Breast epithelium (tissue), 4 donors: ENCODE measurements at places on chromosomes 2 and 18. TPM values are rescaled to one million over a fixed set of nuclear protein-coding genes. Genes with fewer than 3 reads are reported as not detected.

The NAT8 gene
- total RNA-seq, result not detected

DNA sequence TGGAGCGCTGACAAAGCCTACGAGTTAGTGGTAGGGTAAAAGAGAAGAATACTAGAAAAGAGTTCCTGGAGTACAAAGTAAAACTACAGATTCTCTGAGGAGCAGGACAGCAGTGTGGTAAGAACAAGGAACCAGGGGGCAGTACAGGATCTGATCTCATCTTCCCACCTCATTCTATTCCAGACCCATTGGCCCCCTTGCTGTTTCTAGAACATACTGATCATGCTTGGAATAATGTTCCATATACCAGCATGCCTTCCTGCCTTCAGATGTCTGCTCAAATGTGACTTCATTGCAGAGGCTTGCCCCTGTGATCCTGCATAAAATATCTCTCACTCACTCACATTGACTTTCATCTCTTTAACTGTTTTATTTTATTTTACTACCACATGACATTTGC lies 19.3 kb downstream of the MSGN1 start:
- H3K4me3 ChIP-seq, result no peak overlapping the region
- DNase-seq, result no peak
- no peaks in the 10 kb centered on the region for H3K27me3 ChIP-seq

GRCh38 chr2:238891457-238892203 lies 43.7 kb downstream of the TWIST2 start:
- H3K36me3 ChIP-seq, result no peaks in the 10 kb centered on the region
- no peak overlapping the region for H3K4me3 ChIP-seq
- H3K27ac ChIP-seq, result no peak overlapping the region
- DNase-seq, result no peak

DNA sequence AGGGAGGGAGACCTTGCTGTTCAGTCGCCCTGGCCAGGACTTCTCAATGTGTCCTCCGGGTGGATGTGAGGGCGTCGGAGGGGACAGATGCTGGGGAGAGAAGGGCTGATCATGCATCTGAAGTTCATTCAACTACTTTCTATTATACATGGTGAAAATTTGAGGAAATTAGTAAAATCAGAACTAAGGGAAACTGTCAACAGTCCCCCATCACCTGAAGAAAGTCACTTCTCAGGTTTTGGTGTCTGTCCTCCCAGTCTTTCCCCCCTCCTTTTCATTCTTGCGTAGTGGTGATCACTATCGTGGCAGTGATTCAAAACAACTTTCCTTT lies 17.4 kb upstream of the ACKR3 start:
- no peaks in the 10 kb centered on the region for H3K27me3 ChIP-seq
- H3K36me3 ChIP-seq, result no peaks in the 10 kb centered on the region
- no peak for DNase-seq
- H3K27ac ChIP-seq, result no peak overlapping the region

GRCh38 chr2:61471905-61472805 lies 1.3 kb upstream of the USP34 start:
- DNase-seq, result peak; percentile 28
- no peaks in the 10 kb centered on the region for H3K27me3 ChIP-seq
- H3K36me3 ChIP-seq, result no peaks in the 10 kb centered on the region
- no peaks in the 10 kb centered on the region for H3K4me1 ChIP-seq

DNA sequence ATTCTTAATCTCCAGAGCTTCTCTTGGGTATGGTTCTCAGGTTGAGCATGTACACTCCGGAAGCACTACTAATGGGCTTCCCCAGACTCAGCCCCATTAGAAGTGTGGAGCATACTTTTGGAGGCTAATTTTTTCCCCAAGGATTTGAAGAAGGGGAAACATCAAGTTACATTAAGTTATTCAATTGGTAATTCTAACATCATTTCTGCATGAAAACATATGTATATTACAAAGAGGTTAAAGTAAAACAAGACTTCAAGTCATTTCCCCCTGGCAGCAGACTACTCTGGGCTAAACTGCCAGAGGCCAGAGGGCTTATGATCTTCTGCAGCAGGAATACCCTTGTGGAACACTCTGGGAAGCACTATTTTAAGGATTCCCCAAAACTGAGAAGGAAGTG lies 227.7 kb upstream of the STK17B start:
- no peaks in the 10 kb centered on the region for H3K4me1 ChIP-seq
- H3K27ac ChIP-seq, result no peak overlapping the region
- no peaks in the 10 kb centered on the region for H3K27me3 ChIP-seq
- no peaks in the 10 kb centered on the region for H3K36me3 ChIP-seq
- no peak for DNase-seq

The GRP gene
- total RNA-seq, result 4.7 TPM

The ITGB6 gene
- total RNA-seq, result 0.16 TPM

DNA sequence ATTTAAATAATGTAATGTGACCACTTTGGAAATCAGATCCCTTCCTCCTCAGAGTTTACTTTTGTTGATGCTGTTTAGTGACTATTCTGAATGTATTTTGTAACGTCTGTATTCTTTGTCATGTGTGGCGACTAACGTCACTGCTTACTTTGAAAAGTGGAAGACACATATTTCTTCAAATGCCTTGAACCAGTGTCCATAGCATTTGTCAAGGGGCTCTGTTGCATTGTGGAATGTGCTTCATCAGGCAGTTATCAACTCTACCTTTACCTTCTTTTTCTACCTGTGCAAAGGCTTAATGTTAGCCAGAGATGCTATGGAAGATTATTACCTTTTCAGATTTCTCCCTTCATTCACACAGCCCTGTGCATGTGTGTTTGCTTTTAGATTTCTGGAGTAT lies 162.4 kb downstream of the ZNF407 start:
- no peak for DNase-seq
- H3K4me1 ChIP-seq, result no peaks in the 10 kb centered on the region
- no peaks in the 10 kb centered on the region for H3K36me3 ChIP-seq
- H3K27ac ChIP-seq, result no peak overlapping the region

DNA sequence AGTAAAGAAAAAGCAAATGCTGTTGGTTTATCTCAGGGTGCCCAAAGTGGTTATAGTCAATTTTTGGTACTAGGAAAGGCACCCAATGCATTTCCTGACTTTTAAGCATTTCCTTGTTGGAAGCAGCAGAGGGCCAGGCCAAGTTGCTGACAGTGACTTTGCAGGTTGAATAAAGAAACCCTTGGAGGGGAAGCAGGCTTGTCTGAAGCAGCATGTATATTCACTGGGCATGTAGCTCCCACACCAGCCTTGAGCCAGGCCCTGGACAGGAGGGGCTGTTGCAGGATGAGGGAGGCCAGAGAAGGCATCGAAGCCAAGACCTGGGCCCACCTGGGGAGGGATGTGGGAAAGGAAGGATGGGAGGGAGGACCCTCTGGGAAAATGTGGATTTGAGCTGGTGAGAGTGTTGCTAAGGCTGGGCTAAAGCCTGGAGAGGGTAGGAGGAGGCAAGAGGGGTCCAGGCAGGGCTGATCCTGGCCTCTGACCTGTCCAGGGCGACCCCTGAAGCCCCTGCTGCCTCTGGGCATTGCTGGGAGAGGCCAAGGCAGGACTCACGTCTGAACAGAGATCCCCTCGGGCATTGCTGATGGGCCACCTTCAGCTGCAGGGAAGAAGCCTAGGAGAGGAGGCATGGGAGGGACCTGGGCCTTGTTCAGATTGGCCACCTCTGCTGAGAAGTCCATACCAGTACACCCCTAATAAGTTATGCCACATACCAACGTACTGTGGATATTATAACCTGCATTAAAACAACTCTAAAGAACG lies 79.6 kb downstream of the STPG4 start:
- no peaks in the 10 kb centered on the region for H3K27me3 ChIP-seq
- H3K36me3 ChIP-seq, result no peaks in the 10 kb centered on the region
- no peak overlapping the region for H3K4me3 ChIP-seq
- H3K27ac ChIP-seq, result peak overlapping the region; percentile 94
- no peak for DNase-seq

DNA sequence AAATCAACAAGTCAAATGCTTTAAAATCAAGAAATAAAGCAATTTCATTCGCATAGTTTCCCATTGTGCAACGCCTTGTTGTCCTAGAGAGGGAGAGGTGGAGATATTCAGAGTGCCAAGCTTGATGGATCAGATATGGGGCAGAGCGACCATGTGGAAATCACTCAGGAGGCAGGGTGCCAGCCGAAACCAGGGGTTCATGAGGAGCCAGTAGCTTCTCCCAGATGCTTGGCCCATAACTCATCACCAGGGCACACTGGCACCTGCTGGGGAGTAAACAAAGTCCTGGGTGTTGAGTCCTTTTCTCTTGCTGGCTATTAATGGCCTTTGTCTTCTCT lies 53.0 kb upstream of the ASAP2 start:
- H3K36me3 ChIP-seq, result no peaks in the 10 kb centered on the region
- no peaks in the 10 kb centered on the region for H3K4me1 ChIP-seq
- peak; percentile 56 for DNase-seq
- H3K27me3 ChIP-seq, result no peaks in the 10 kb centered on the region

The TDRD15 gene
- total RNA-seq, result 0.59 TPM

The CRYGD gene
- not detected for total RNA-seq

DNA sequence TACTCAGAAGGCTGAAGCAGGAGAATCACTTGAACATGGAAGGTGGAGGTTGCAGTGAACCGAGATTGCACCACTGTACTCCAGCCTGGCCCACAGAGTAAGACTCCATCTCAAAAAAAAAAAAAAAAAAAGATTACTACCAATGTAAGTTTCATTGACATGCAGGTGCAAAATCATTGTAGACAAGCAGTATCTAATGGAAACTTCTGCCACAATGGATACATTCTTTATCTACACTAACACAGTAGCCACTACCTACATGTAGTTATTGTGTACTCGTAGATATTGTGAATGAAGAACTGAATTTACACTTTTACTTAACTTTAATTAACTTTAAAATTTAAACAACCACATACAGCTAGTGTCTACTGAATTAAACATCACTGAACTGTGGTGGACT lies 10.6 kb downstream of the PPP3R1 start:
- H3K4me3 ChIP-seq, result no peak overlapping the region
- no peak for DNase-seq
- H3K4me1 ChIP-seq, result no peaks in the 10 kb centered on the region
- no peaks in the 10 kb centered on the region for H3K27me3 ChIP-seq
- no peak overlapping the region for H3K27ac ChIP-seq

DNA sequence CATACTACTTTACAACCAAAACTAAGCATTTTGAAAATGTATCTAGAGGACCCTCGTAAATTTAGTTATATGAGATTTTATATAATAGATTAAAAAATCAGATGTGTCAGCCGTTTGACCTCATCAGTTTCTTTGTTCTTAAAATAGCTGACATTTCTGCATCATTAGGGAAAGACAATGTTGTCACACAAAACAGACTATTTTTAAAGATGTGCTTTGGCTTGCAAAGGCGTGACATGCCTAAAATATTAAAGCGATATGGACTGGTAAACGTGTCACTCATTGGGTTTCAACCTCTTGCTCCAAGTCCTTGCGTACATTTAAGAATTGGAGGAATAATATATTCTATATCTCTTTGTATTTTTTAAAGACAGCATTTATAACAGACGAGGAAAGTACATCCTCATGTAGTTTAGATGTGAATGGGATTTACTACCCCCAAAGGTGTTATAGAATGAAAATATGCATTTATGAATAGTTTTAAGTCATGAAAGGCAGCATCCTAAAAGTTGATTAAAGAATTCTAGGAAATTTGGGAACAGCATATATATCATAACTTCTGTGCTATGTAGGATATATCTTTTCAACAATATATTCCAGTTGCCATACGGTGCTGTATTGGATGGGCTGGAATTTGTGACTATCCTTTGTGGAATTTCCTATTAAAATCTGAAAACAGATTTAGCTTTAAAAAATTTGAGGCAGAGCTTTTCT lies 3.8 kb downstream of the MYL12A start:
- no peak overlapping the region for H3K4me3 ChIP-seq
- peaks cover 4% of the 10 kb centered on the region for H3K36me3 ChIP-seq
- peak overlapping the region; percentile 100 for H3K27ac ChIP-seq
- H3K27me3 ChIP-seq, result no peaks in the 10 kb centered on the region

- H3K27ac ChIP-seq, result no peak overlapping the region
- H3K4me3 ChIP-seq, result no peak overlapping the region
- no peaks in the 10 kb centered on the region for H3K27me3 ChIP-seq
- no peak for DNase-seq
These were observed 142.9 kb upstream of the FIGN start for GRCh38 chr2:163878718-163879117.

DNA sequence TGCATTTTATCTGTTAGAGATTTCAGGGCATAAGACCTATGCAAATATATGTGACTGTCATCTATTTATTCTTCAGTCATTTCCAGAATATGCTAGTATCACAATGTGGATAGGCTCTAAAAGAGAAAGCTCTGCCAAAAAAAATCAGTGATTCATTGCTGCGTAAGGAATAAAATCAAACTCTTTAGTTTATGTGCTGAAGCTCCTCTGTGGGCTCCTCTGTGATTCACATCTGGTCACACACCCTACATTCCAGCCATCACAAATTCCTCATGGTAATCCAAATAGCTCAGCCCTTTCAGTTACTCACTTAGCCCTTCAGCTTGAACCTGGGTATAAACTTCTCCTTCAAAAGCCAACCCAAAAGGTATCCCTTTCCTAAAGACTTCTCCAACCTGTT lies 21.4 kb downstream of the DLGAP1 start:
- H3K4me3 ChIP-seq, result no peak overlapping the region
- no peak for DNase-seq
- H3K36me3 ChIP-seq, result no peaks in the 10 kb centered on the region
- no peaks in the 10 kb centered on the region for H3K4me1 ChIP-seq

GRCh38 chr2:36486521-36487044 lies 111.4 kb downstream of the FEZ2 start:
- no peak overlapping the region for H3K4me3 ChIP-seq
- no peak for DNase-seq
- H3K36me3 ChIP-seq, result no peaks in the 10 kb centered on the region
- H3K27me3 ChIP-seq, result no peaks in the 10 kb centered on the region
- peaks cover 19% of the 10 kb centered on the region for H3K4me1 ChIP-seq

The LYG2 gene
- not detected for total RNA-seq

DNA sequence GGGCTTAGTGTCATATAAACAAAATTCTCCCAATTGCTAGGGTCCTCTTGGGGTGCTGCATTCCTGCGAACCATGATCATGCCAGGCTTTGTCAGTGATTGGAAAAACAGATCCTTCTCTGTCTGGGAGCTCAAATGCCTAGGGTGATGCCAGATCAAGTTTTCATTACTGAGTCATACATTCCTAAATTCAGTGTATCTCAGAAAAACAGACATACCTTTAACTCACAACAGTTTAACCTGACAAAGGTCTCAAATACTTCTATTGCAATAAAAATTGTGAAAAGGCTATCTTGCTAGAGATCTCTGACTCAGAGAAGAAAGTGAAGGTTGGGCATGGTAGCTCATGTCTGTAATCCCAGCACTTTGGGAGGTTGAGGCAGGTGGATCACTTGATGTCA lies 86.9 kb downstream of the SH3YL1 start:
- H3K4me3 ChIP-seq, result no peak overlapping the region
- no peaks in the 10 kb centered on the region for H3K4me1 ChIP-seq
- no peak for DNase-seq
- no peak overlapping the region for H3K27ac ChIP-seq
- H3K27me3 ChIP-seq, result no peaks in the 10 kb centered on the region

DNA sequence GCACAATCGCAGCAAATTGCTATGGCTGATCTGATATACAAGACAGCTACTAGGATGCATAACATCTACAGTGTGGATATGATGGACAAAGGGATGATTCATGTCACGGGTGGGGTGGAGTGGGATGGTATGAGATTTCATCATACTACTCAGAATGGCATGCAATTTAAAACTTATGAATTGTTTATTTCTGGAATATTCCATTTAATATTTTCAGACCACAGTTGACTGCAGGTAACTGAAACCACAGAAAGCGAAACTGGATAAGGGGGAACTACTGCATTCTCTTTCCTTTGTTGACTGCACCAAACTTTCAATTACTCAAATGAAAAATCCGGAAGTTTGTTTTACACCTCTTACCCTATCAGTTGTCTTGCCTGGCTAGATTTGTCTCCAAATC lies 94.4 kb upstream of the NEUROD1 start:
- no peak overlapping the region for H3K4me3 ChIP-seq
- DNase-seq, result no peak
- no peaks in the 10 kb centered on the region for H3K27me3 ChIP-seq
- H3K4me1 ChIP-seq, result no peaks in the 10 kb centered on the region
